ENCODE measurements at places on chromosomes 4 and X. TPM values are rescaled to one million over a fixed set of nuclear protein-coding genes. Genes with fewer than 3 reads are reported as not detected.

Gene RAB9B
- total RNA-seq, result 0.32 TPM

Gene AR
- under 0.01 TPM for total RNA-seq

Gene RNF150
- 0.46 TPM for total RNA-seq

Gene MAGED4B
- total RNA-seq, result 19.5 TPM

Gene FHIP1A
- total RNA-seq, result under 0.01 TPM

Gene PCDH7
- total RNA-seq, result 9.7 TPM

Gene CFP
- under 0.01 TPM for total RNA-seq

Gene MID2
- total RNA-seq, result 18.2 TPM

Gene TSR2
- total RNA-seq, result 16.3 TPM

Gene LANCL3
- under 0.01 TPM for total RNA-seq

Gene HSFX2
- total RNA-seq, result 0.32 TPM

Gene TMSB15B
- total RNA-seq, result 10.7 TPM

Gene SLITRK2
- not detected for total RNA-seq

Gene SOX3
- not detected for total RNA-seq

Gene CFAP99
- total RNA-seq, result not detected

Gene SMIM10L2A
- total RNA-seq, result 0.30 TPM

Gene HSFX3
- total RNA-seq, result not detected

Gene MAGED2
- total RNA-seq, result 341 TPM

Gene PPM1K
- total RNA-seq, result 14.6 TPM

Gene PABPC5
- 1.2 TPM for total RNA-seq

Gene CCDC120
- total RNA-seq, result 0.61 TPM

Gene NXF3
- total RNA-seq, result not detected

Gene GAGE12H
- total RNA-seq, result not detected

Gene RAB40A
- not detected for total RNA-seq

Gene PDZD4
- total RNA-seq, result not detected

Gene PNCK
- not detected for total RNA-seq

Gene ZFP92
- 1.6 TPM for total RNA-seq

Gene SCD5
- total RNA-seq, result 33.1 TPM

Gene NSUN7
- total RNA-seq, result 0.15 TPM

Gene GLRB
- 9.7 TPM for total RNA-seq

Gene STPG2
- total RNA-seq, result not detected

Gene NOX1
- not detected for total RNA-seq

Gene TMEM150C
- 3.2 TPM for total RNA-seq

Gene ZNF81
- total RNA-seq, result 4.5 TPM

Gene NCAPG
- total RNA-seq, result 61.1 TPM

Gene TSPAN6
- total RNA-seq, result 66.3 TPM

Gene SATL1
- total RNA-seq, result not detected

Gene REELD1
- not detected for total RNA-seq

Gene G3BP2
- total RNA-seq, result 266 TPM

Gene SCML2
- 0.97 TPM for total RNA-seq

Gene SPANXN3
- not detected for total RNA-seq

Gene TMSB4X
- total RNA-seq, result 28,751 TPM

Gene PHEX
- 0.76 TPM for total RNA-seq

Gene SLC49A3
- 5.2 TPM for total RNA-seq

Gene GRPR
- not detected for total RNA-seq

Gene AMBN
- total RNA-seq, result not detected

Gene HTN3
- total RNA-seq, result not detected

Gene FDCSP
- total RNA-seq, result not detected

Gene SSX3
- total RNA-seq, result not detected

Gene SCRG1
- total RNA-seq, result not detected
